ENCODE measurements at places on chromosomes 2 and 18. TPM values are rescaled to one million over a fixed set of nuclear protein-coding genes. Genes with fewer than 3 reads are reported as not detected.

CCDC85A gene
- total RNA-seq = 4.4 TPM

KCNG2 gene
- not detected for total RNA-seq

DNA sequence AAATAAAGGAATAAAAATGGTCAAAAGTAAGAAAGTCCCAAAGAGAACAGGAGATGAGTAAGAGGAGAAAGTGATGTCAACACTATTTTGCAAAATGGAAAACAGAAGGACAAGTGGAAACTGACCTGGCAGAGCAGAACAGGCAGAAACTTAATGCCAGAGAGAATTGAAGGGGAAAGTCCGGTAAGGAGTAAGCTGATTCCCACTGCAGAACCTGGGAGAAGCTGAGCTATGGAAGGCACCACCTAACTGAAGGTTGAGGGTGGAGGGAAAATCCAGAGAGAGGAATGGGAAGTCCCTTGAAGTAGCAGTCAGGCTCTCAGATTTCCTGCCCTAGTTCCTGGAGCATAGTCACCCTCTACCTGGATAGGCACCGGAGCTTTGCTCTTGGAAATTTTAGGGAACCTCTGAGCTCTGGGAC lies 59.8 kb downstream of the MOGAT1 start:
- no peak for DNase-seq

DNA sequence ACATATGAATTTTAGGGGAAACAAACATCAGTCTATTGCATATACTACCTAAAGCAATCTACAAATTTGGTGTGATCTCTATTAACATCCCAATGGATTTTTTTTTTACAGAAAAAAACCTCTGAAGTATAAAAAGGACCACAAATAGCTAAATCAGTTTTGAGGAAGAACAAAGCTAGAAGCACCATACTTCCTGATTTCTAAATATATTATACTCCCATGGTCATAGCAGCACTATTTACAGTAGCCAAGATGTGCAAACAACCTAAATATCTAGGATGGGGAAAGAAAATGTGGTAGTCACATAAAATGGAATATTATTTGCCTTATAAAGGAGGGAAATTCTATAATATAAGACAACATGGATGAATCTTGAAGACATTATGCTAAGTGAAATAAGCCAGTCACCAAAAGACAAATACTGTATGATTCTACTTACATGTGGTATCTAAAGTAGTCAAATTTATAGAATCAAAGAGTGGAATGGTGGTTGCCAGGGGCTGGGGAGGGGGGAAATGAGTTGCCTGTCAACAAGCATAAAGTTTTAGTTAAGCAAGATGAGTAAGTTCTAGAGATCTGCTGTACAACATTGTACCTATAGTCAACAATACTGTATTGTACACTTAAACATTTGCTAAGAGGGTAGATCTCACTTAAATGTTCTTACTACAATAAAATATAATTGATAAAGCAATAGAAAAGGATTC lies 17.6 kb upstream of the CASP8 start:
- DNase-seq = no peak

DNA sequence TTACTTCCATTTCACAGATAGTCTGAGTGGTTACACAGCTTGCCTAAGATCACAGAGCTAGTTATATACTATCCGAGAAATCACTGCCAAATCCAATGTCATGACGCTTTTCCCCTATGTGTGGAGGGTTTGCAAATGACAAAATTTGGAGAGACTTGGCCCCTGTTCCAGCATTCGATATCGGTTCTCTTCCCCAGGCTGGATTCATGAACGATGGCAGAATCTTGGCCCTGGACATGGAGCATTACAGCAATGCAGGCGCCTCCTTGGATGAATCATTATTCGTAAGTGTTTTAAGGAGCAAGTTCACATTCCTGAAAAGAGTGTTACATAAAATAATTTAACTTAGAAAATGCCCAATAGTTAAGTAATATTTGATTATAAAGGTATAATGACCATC lies 55.1 kb downstream of the AOX1 start:
- DNase-seq = no peak

DNA sequence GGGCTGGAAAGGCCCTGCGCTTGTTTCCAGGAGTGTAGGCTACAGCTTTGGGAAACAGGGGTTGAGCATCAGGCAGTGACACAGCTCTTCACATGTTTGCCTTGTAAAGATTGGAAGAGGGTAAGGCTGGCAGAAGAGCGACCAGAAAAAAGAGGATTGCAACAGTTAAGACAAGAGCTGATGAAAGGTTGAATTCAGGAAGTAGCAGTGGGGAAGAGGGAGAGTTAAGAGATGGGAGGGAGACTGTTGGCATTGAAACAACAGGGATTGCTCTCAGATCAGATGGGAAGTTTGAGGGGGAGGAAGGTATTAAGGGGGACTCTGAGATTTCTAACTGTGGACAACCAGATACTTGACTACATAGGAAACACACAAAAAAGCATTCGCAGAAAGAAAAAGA lies 96.9 kb downstream of the CTAGE1 start:
- no peak for DNase-seq

DNA sequence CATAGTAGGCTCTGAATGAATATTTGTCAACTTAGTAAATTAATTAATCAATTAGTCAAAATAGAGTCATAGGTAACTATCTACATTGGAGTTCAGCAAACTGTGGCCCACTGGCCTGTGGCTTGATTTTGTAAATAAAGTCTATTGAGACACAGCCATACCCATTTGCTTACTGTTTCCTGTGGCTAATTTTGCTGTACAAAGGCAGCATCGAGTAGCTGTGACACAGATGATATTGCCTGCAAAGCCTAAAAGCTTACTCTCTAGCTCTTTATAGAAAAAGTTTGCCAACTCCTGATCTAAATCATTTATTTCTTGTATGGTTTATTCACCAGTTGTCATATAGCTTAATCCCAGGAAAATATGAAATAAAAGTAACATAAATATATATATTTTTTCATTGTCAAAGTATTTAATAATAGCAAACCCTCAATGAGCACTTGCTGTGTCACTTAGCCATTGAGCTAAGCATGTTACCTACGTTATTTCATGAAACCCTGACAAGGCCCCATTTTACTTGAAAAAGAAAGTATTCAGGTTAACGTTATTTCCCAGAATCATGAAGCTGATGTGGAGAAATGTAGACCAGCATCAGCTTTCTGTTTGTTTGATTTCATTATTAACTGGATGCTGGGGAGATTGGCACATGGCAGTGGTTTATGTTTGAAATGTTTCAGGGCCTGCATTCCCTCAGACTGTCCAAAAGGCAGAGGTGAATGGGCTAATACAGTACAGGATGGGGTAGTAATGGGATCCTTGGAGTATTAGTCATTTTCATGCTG lies 69.6 kb downstream of the ICOS start:
- DNase-seq = no peak

Measured in left ventricle myocardium inferior (tissue), 1 donor.